Activated T-helper 1 cell treated with anti-CD3 and anti-CD28 coated beads, Interleukin-12 subunit alpha, Interleukin-12 subunit beta, Interleukin-2, Interleukin-4 antibody, amounts not matched to agents 30 ng/mL and 10 ng/mL and 1 ng/mL, durations not matched to agents 14 hours and 24 hours and 36 hours (primary cell): ENCODE measurements at places on chromosomes 4 and X. TPM values are rescaled to one million over a fixed set of nuclear protein-coding genes. Genes with fewer than 3 reads are reported as not detected.
A peak's percentile ranks its signal among the peaks of the same experiment; 100 is the strongest.

- no peak for DNase-seq
These were observed 25.2 kb upstream of the ASMTL start for GRCh38 chrX:1477801-1478458.

GRCh38 chrX:153446950-153447580 lies 1.2 kb upstream of the TREX2 start:
- no peak for DNase-seq

DNA sequence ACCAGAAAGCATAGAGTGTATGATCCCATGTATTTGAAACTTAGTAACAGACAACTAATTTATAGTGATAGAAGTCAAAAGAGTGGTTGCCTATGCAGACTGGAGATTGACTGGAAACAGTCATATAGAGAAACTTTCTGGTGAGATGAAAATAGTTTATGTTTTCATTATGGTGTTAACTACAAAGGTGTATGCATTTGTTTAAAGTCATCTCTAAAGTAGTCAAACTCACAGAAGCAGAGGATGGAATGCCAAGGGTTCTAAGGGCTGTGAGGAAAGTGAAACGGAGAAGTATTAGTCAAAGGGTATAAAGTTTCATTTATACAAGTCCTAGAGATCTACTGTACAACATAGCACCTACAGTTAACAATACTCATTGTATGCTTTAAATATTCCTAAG lies 45.8 kb downstream of the ENOX2 start:
- DNase-seq: no peak

MAGEA12 gene
- total RNA-seq: not detected in 2 replicates

DNA sequence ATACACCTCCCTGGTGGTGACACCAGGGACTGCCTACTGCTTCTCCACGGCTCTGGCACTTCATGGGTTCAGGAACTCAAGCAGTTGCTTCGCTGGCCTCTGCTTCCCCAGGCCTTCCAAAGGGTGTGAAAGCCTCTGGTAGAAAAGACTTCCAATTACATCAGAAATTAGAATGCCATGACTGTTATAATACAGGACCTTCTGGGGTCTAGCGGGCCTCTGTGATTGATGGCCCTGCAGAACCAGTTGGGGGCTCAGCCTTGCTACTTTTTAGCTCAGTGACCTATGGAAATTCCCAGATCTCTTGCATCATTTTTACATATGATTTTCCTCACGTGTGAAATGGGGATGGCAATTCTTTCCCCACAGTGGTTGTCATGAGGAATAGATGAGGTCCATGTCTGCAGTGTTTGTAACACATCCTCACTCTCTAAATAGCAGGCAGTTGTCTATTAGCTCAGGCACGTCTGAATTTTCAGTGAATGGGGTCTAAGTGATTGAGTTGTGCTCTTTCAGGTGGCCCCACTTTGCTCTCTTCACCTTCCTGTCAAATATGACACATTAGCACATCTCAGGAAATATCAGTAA lies 198.3 kb downstream of the STIM2 start:
- no peak for DNase-seq

IL3RA gene
- total RNA-seq: 4.2 and 5.3 TPM in 2 replicates

GRCh38 chrX:38717871-38718270 lies 83.4 kb upstream of the MID1IP1 start:
- no peak for DNase-seq

KLF3 gene
- total RNA-seq: 1.8 and 1.9 TPM in 2 replicates

GRCh38 chr4:88836216-88836615 lies 138.6 kb upstream of the NAP1L5 start:
- DNase-seq: no peak

DNA sequence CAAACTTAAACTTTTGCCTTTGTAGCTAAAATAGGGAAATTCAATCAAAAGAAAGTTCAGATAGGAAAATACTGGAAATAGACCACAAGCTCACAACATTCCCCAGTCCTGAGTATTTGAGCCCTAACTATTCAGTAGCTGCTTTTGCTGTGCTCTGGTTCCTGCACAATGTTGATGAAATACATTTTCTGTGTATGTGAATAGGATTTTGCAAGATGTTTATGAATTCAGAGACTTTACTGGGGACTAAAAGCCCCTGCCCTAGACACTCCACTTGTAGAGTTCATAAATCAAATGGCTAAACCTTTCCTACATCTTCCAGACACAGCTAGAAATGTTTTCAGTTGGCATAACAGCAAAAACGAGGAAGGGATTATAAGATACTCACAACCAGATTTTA lies 105.9 kb downstream of the FBXO8 start:
- no peak for DNase-seq

SLC9A6 gene
- 12.7 and 13.4 TPM in 2 replicates for total RNA-seq

CNGA1 gene
- not detected in 2 replicates for total RNA-seq

UBQLN2 gene
- 38.3 and 41.3 TPM in 2 replicates for total RNA-seq

GRCh38 chrX:20265221-20265725 lies 1.4 kb downstream of the RPS6KA3 start:
- peak; percentile 37 for DNase-seq

DNA sequence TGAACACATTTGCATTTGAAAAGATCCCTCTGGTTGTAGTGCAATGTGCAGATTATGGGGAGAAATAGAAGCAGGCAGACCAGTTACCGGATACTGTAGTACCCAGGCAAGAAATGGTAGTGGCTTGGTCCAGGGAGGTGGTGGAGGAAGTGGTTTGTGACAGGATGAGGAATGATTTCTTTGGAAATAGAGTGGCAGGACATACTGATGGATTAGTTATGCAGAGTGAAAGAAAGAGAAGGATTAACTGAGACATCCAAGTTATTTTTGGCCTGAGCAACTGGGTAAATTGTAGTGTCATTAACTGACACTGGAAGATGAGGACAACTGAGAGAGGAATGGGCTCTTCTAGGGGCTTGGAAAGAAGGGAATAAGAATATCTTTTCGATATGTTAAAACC lies 139.7 kb downstream of the CFAP299 start:
- DNase-seq: no peak

TMPRSS11D gene
- not detected in 2 replicates for total RNA-seq

DNA sequence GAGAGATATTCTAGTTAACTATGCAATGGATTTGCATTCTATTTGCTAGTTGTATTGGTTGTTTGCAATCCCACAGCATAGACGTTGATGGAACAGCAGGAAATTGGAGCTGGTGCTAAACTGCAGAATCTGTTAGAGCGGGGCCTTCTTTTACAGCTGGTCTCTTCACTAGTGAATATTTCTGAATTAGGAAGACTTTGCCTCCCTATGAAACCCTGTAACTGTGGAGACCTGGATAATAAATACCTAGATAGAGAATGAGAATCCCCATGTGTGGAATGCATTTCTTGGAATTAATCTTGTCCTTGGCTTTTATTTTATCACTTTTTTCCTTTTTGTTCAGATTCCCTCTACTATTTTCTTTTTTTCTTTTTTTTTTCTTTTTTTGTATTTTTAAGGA lies 109.7 kb downstream of the SHROOM3 start:
- DNase-seq: no peak

- no peak for DNase-seq
These were observed 92.7 kb downstream of the MFAP3L start for GRCh38 chr4:169933531-169933930.

- no peak for DNase-seq
These were observed 114.3 kb upstream of the CPEB2 start for GRCh38 chr4:14887842-14888433.

DNA sequence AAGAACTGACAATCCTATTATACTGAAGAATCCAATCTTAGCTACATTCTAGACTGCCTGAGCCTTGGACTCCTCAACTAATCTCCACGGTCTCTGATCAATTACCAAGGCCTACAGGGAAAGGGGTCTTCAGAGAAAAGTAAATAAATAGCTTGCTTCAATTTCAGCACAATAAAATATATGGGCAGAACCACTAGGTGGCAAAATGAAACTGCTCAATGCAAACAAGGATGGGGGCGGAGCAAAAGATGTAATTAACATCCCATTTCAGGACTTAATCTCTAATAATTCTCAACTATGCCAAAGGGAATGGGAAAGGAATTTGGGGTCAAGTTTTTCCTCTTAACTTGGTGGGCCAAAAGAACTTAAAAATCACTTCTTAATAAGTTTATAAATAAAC lies 78.4 kb upstream of the MAP3K15 start:
- DNase-seq: no peak

DNA sequence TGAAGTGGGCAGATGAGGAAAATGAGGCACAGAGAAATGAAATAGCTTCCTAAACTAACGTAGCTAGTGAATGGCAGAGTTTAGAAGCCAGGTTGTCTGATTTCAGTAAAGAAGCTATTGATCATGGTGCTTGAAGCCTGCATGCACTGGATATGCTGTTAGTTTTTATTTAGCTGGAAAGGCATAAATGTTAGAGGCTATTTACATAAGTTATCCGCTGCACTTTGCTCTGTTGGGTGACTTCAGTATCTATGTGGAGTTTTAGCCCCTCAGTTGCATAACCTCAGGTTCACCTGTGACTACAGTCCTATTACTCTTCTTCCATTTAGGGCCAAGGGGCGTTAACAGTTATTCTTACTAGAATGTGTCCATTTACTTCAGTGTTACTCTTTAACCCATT lies 522.4 kb upstream of the RPS6KA3 start:
- no peak for DNase-seq

DNA sequence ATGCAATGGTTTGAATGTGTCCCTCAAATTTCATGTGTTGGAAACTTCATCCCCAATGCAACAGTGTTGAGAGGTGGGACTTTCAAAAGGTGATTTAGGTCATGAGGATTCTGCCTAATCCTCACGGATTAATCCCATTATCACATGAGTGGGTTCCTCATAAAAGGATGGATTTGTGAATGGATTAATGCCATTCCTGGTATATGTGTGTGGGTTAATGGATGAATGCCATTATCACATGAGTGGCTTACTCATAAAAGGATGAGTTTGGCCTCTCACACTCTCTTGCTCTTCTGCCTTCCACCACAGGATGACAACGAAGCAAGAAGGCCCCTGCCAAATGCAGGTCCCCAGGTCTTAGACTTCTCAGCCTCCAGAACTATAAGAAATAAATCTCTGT lies 30.5 kb upstream of the NEUROG2 start:
- no peak for DNase-seq

MAGEB10 gene
- total RNA-seq: not detected in 2 replicates

DNA sequence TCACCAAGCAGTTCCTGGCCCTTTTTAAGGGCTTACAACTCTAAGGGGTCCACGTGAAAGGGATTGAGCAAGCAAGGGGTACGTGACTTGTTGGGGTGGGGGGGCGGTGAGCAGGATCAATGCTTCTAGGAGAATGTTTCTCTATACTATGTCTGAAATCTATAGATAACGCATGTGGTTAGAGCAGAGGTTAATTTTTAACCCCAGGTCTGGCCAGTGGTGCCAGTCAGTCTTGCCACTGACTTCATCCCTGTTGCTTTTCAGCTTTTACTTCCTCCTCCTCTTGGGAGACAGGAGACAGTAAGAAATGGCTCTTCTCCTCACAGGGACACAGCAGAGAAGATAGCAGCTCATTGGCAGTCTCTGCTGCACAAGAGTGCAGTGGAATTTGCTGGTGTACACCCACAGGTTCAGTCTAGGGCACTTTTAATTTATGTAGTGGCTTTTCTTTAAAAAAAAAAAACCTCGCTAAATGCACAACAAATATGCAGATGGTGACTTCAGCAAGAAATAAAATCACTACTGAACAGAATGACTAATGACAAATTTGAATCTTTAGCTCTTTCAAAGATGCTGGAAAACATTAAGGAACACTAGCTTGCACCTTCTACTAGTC lies 190.5 kb downstream of the CCNG2 start:
- DNase-seq: no peak

SLC26A1 gene
- 0.22 and 0.49 TPM in 2 replicates for total RNA-seq

DNA sequence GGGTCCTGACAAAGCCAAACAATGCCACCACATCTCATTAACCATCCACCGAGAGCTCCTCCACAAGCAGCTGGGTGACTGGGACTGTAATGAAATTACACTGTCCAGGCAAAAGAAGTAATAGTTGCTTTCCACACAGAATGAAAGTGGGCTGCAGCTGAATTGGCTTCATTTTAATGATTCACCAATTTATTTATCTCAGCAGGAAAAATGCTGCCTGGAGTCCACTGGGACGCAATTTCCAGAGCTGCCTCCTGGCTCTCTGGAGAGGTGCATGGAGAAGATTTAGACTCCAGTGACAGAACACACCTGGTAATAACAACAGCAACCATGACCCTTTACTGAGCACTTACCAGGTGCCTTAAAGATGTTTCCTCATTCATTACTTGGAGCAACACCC lies 226.7 kb downstream of the LDB2 start:
- no peak for DNase-seq

DNA sequence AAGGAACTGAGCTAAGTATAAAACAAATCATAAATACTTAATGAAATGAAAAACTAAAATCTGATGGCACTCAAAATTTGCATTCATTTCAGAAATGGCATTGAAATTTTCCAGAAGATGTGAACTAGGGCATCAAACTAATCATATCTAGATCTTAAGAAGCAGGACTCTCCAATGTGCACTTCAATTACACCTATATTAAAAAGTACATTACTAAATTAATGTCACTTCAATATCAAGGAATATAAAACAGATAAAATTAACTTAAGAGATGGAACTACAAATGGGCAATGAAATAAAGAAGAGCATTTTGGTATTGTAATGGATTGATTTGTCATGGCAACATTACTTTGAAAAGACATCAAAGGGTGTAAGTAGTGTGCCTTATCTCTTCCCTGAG lies 20.3 kb downstream of the NPY2R start:
- no peak for DNase-seq

USP17L24 gene
- total RNA-seq: not detected in 2 replicates

DNA sequence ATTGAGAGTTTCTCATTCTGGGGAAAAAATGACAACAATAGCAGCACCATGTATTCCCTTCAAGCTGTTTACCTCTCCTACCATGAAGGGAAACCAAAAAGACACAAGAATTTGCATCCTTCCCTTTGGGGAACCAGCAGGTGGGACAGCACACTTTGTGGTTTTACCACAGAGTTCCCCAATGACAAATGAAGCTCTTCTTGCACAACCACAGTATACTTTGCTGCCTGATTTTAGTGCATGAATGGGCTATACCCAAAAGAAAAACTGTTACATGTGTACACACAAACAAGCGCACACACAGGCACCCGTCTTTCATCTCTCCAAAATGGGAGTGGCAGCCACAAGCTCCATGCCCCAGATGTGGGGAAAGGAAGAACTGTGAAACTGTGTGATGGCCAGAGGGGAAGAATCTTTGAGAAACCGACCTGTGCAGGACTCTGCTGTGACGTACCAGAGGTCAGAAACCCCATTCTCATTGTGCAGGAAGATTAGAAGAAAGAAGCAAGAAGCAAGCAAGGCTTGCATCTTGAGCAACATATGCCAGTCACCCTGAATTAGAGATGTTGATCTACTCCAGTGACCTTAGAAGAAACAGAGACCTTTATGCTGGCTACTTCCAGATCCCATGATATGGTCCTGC lies 2.7 kb upstream of the MAML3 start:
- peak; percentile 9 for DNase-seq

DNA sequence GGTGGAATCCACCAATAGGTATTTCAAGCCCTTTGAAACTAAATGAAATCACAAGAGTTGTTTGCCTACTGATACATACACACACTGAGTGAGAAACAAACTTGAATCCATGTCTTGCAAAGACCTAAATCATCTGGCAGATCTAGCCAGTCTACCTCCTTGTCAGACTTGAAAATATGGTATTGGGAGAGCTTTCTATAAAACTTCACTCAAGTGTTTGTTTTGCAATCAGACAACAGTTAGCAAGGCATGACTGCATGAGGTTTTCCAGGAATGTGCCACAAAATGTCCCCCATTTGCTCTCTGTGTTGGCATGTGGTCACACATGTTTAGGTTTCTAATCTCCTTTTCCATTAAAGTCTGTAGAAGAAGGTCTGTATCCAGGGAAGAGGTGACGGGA lies 52.4 kb downstream of the MAP3K15 start:
- no peak for DNase-seq
